ENCODE measurements at places on chromosomes 12 and 14.

GRCh38 chr12:64187794-64188193 is 34.3 kb downstream of the KICS2 start:
- no peak for DNase-seq

DNA sequence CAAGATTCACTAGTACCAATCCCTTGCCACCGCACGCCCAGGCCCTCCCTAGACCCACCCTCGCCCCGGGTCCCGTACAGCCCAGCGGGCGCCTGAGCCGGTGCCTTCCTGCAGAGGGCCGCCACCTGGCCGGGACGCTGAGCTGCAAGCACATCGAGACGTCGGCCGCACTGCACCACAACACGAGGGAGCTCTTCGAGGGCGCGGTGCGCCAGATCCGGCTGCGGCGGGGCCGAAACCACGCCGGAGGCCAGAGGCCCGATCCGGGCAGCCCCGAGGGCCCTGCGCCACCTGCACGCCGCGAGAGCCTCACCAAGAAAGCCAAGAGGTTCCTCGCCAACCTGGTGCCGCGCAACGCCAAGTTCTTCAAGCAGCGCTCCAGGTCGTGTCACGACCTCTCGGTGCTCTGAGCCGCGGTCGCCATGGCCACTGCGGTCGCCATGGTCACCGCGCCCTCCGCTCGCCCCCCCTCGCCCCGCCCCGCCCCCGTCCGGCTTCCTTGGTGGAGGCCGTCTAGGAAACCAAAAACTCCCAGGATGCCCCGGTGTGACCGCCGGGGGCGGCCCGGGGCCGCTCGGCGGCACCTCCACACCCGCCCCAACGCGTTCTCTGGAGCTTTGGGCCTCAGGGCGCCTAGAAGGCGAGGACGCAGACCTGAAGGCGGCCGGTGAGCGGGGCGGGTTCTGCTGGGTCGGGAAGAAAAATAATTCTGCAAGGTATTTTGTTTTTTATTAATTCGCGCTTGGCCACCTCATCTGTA is 3.7 kb downstream of the REM2 start:
- peak; percentile 65 for DNase-seq

GRCh38 chr12:14322403-14322802 is 43.1 kb upstream of the ATF7IP start:
- DNase-seq, result no peak

DNA sequence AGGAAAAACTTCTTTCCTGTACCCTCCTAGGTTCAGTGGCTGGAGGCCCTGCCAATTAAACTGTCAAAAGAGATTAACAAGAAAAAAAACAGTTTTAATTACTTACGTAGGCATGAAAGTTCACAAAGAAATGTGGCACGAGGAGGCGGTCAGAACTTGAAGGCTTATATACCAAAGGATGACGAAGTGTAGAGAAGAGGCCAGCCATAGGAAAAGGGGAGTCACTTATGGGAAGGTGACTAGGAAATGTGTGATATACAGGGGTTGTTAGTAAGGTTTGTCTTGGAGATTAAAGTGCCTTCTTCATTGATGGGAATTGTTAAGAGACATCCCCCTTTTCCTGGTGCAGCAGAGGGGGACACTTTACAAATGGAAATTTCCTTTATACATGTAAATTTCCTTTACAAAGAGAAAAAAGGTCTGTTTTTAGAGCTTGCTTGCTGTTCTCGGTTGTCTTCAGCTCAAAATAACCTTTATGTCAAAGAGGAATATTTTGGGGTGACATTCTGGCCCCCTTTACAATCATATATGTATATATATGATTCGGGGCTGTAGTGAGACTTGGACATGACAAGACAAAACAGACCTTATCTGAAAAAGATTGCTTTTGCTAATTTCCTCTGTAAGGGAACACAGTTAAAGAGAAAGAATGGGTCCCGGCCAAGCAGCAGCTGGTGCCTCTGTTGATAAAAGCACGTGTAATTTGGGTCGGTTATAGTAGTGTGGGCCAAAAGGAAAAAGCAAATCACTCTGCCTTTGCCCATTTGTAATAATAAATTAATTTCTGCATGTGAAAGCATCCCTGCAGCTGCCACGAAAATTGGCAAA is 38.6 kb downstream of the SYNE2 start:
- DNase-seq, result no peak

- DNase-seq, result no peak
These were observed 840 bp downstream of the DHRS7 start for GRCh38 chr14:60164404-60164711.

DNA sequence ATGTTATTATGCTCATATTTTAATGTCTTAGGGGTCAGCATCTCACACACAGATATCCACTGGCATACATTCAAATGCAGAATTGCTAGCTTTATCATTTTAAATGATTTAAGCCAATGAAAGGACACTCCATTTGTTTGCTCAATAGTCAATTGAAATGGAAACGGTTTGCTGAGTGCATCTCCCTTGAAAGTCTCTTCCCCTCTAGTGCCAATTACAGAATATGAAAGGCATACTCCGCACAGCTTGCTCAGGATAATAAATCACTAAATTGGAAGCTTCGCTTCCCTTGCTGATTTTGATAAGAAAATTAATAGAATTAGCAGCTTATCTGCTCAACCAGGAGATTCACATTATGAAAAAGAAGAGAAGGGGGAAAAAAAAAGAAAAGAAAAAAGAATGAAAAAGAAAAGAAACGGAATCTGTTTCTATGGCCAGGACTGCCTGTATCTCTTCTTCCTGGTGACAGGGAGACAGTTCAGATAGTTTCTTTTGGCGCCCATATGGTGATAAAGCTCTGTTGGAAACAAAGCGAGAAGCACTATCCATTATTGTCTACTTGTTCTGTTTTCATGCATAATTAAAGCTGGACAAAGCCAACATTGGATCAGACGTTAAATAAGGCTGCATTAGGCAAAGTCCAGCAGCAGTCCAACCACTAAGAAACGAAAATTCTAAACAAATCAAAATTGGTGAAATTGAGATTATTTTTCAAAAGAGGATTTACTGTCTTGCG is 225.0 kb downstream of the GXYLT1 start:
- no peak for DNase-seq

GRCh38 chr12:118611770-118612169 is 235.4 kb downstream of the SUDS3 start:
- no peak for DNase-seq

DNA sequence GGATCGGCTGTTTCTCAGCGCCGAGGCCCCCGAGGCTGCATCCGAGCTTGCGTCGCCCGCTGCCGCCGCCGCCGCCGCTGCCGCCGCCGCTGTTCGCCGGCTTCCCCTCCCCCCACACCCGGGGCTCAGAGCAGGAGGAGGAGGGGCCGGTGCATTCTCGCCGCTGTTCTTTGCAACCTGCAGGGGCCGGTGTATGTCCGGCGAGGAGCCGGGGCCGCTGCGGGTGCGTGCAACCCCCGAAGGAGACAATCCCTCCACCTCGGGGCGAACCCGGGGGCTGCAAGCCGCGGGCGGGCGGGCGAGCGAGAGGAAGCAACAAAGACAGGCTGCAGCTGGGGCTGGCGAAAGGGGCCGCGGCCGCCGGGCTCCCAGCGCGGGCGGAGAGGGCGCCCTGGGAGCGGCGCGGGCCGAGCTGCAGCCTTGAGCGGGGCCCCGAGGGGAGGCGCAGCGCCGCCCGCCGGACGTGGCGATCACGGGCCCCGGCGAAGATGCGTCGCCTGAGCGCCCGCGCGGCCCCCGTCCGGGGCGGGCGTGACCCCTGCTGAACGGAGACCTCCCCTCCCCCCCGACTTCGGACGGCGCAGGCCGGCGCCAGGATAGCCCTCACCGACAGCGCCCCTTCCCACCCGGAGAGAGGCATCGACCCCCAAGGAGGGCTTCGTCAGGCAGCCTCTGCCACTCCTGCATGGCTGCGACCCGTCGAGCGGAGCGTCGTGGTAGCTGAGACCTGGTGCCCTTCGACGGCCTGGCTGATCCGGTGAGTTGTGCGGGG is 702 bp downstream of the FAM222A start:
- DNase-seq, result peak; percentile 59

DNA sequence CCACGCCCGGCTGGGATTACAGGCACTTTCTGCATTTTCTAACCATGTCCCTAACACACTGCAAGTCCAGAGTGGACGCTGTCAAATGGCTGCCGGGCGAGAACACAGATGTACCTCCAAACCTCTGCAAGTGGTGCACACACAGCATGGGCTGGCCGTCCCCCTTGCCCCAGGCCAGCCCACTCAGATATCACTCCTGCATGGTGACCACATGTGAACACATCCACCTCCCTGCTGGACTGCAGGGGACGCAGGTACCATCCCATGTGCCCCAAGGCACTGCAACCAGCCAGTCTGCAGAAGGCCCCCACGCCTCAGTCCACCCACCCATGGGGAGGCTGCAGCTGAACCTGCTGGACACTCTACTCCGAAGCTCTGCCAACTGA is 14.0 kb downstream of the BRF1 start:
- DNase-seq, result no peak

- no peak for DNase-seq
These were observed 54.4 kb downstream of the SPPL3 start for GRCh38 chr12:120849765-120850164.

- no peak for DNase-seq
These were observed 1337.6 kb downstream of the LRFN5 start for GRCh38 chr14:42944284-42944683.

DNA sequence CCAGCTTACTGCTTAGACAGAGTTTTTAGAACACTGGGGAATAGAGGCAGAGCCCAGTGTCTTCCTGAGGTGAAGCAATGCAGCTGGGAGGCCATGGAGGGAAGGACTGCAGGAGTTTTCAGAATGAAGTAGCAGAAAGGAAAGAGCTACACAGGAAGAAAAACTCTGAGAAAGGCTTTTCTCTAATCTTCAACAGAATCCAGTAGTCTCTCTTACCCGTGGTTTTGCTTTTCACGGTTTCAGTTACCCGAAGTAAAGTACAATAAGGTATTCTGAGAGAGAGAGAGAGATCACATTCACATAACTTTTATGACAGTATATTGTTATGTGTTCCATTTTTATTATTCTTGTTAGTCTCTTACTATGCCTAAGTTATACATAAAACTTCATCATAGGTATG is 761.6 kb downstream of the BCL11B start:
- DNase-seq, result no peak

DNA sequence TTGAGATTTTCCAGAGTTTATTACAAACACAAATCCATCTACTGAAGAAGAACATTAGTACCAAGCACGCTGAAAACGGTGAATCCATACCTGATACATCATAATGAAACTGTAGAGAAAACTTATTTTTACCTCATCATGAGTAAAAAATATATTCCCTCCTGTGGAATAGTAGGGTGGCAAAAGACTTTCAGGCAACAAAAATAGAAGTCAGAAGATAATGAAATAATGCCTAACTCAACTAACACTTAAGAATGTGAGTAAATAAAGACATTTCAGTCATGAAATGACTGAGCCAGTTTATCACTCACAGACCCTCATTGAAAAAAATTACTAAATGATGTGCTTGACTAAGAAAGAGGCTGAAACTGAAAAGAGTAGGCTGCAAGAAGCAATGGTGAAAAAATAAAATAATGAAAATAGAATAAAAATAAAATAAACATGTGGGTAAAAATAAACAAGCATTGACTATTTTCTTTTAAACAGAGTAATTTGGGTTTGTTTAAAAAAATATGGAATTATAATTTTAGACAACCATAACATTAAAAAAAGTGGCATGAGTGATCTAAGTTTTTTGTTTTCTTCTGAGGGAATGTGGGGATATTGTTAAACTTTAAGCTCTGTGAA is 148.6 kb downstream of the ASCL1 start:
- DNase-seq, result no peak

DNA sequence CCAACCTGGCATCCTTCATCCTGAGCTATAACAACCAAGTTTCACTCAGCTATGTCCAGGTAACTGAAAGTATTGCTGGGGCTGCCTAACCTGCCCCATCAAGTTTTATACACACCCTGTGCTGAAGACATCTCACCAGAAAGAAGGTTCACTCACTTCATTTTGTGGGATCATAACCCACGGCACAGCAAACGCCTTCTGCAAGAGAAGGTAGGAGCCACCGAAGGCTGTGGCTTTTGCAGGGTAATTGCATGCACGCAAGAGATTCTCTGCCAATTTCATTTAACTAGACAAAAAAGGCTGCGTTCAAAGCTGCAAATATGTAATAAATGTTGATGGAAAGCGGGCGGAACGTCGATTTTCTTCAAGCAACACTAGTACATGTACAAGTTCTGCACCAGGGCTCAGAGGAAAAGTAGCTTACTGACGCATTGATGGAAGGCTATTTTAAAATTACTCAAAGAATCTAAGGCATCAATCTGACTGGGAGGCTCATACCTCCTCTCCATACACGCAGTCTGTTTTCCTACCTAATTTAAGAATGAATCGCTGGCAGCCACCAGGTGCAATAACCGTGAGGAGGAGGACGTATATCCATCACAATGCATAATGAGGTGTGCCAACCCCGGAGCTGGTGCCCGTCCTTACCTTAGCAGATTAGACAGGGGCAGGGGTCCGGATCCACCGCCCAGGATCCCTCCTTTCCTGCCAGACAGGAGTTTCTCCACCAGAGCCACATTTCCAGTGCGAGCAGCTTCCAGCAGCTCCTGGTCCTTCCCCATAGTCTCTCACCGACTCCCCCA is 1.1 kb downstream of the ANKS1B start:
- no peak for DNase-seq

DNA sequence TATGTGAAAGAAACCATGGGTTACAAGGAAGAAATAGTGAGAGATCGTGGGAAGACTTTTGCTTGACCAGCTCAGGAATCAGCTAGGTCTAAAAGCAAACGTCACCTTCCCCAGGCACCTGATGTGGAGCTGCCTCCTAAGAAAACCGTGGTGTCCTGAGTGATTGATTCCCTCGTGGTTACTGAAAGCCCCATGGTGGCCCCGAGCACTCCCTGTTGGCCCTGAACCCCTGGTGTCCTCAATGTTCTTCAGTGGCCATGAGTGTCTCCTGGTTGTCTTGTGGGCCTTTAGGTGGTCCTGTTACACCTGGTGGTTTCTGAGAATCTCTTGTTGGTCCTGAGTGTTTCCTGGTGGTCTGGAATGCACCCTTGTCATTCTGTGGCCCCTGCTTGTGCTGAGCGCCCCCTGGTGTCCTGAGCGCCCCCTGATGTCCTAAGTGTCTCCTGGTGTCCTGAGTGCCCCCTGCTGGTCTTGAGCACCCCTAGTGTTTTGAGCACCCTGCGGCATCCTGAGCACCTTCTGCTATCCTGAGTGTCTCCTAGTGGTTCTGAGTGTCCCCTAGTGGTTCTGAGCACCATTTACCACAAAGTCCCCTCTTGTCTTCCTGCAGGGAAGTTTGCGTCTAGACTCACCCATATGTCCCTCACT is 518.7 kb downstream of the TMEM121 start:
- peak; percentile 85 for DNase-seq

- no peak for DNase-seq
These were observed 125.3 kb upstream of the ATF7IP start for GRCh38 chr12:14239935-14240872.
